ENCODE measurements at places on chromosomes 4 and X.

DNA sequence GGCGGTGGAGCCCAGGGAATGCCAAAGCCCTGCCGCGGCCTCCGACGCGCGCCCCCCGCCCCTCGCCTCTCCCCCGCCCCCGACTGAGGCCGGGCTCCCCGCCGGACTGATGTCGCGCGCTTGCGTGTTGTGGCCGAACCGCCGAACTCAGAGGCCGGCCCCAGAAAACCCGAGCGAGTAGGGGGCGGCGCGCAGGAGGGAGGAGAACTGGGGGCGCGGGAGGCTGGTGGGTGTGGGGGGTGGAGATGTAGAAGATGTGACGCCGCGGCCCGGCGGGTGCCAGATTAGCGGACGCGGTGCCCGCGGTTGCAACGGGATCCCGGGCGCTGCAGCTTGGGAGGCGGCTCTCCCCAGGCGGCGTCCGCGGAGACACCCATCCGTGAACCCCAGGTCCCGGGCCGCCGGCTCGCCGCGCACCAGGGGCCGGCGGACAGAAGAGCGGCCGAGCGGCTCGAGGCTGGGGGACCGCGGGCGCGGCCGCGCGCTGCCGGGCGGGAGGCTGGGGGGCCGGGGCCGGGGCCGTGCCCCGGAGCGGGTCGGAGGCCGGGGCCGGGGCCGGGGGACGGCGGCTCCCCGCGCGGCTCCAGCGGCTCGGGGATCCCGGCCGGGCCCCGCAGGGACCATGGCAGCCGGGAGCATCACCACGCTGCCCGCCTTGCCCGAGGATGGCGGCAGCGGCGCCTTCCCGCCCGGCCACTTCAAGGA is at the start of gene FGF2:
TSS of gene FGF2 (plus strand) at position 279 of the 705 bp plus-strand sequence. CDS start at position 623, 344 bp downstream.
- DNase-seq = peak; percentile 69

- DNase-seq = no peak
These were observed 59.3 kb downstream of the AREG start for GRCh38 chr4:74504212-74504611.

GRCh38 chrX:65635822-65636221 is 31.6 kb upstream of the MSN start:
- DNase-seq = no peak

- no peak for DNase-seq
These were observed 73.9 kb downstream of the REELD1 start for GRCh38 chr4:146288193-146288592.

GRCh38 chr4:138910914-138911336 is 104.7 kb upstream of the NOCT start:
- peak; percentile 87 for DNase-seq

DNA sequence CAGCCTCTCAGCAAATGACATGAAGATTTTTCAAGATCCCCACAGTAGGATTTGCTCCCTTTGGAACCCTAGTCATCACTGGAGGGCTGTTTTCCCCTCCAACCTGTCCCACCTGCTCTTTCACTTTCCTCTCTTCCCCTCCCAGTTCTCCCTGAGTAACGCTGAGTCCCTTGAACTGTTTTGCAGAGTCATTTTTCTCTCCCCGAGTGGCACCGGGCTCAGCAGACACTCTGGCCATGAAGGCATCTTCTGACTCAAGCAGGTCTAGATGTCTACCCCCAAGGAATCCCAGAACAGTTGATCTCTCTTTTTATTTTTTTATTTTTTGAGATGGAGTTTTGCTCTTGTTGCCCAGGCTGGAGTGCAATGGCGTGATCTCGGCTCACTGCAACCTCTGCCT is 52.2 kb downstream of the HTRA3 start:
- DNase-seq = no peak

DNA sequence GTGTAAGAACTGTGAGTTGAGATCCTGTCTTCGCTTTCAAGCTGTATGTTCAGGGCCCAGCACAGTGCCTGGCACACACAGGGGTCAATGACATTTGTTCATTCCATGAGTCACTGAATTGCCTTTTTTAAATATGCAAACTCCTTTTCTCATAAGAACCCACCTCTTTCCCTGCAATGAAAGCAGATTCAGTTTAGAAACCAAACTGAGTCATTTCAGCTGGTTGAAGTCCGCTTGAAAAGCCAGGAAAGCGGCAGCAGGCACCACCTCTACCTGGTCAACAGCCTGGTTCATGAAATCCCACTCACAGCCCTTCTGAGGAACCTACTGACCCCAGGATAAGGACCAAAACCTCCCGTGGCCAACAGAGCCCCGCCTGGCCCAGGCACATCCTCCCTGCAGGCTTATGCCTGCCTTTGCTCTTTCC is 4.5 kb upstream of the C1QTNF7 start:
- no peak for DNase-seq

- DNase-seq = no peak
These were observed 33.0 kb upstream of the KIAA0232 start for GRCh38 chr4:6749340-6750171.

- DNase-seq = no peak
These were observed 27.1 kb upstream of the RBMX start for GRCh38 chrX:136907621-136908020.

- no peak for DNase-seq
These were observed 131.4 kb downstream of the COL25A1 start for GRCh38 chr4:109171070-109171469.

DNA sequence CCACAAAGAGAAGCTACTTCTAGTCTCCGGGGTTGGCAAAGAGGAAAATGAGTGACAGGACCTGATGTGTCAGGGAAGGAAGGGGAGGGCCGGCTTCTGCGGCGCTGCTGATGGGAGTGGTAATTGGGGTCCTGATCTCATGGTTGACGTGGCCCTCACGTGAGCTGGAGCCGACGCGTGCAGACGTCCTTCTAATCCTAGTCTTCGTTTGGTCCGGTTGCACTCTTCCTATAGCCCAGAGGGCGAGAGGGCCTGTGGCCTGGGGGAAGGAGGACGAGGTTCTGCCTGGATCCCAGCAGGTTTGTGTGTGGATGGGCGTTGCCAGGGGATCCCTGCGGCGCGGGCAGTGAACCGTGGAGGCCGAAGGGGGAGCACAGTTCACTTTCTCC is at the start of gene ARMCX1:
TSS of gene ARMCX1 (plus strand) at position 186 of the 389 bp plus-strand sequence. CDS start 2,384 bp downstream, outside the sequence.
- peak; percentile 79 for DNase-seq

GRCh38 chr4:143586080-143586479 is 72.6 kb downstream of the SMARCA5 start:
- DNase-seq = no peak

DNA sequence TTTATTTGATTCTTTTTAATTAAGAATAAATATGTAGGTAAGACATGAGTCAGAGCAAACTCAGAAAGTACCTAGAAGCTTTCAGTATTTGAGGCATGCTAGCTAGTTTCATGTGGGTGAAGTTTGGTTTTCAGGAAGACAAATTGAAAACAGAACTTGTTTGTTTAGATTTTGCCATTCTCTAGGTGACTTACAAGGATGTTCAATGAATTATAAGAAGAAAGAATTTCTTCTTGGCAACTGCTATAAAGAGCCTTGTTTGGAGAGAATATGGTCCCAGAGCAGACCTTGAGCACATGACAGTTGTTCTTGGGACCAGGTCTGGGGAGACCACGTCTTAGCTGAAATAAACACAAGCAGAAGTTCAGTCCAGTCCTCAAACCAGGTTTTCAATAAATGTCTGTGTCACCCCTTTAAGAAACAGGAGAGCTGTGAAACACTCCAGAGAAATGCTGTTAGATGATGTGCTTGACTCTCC is 38.0 kb upstream of the IL21 start:
- no peak for DNase-seq

- no peak for DNase-seq
These were observed 14.3 kb downstream of the DCAF8L1 start for GRCh38 chrX:27966955-27967354.

- DNase-seq = no peak
These were observed 221.3 kb downstream of the GPAT3 start for GRCh38 chr4:83757121-83757621.

- no peak for DNase-seq
These were observed 84.2 kb upstream of the WDFY3 start for GRCh38 chr4:85050736-85051135.
